Mucosa of gallbladder (tissue), 1 donor: ENCODE measurements at places on chromosomes 16 and 17.

GRCh38 chr17:56824503-56824902, 9.2 kb downstream of the C17orf67 start:
- no peak for DNase-seq

- DNase-seq, result no peak
Measured at GRCh38 chr17:64418506-64419339, 28.1 kb upstream of the PECAM1 start.

GRCh38 chr16:81554979-81555378, 110.4 kb downstream of the CMIP start:
- no peak for DNase-seq

DNA sequence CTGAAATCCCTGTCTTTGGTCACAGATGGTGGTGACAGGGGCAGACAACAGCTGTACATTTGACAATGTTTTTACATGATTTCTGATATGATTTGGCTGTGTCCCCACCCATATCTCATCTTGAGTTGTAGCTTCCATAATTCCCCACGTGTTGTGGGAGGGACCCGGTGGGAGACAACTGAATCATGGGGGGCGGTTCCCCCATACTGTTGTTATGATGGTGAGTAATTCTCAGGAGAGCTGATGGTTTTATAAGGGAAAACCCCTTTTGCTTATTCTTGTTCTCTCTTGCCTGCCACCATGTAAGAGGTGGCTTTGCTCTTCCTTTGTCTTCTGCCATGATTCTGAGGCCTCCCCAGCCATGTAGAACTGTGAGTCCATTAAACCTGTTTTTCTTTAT, 353.9 kb downstream of the CPPED1 start:
- DNase-seq, result no peak

GRCh38 chr17:74595037-74595750, 3.1 kb upstream of the CD300LD start:
- DNase-seq, result no peak

GRCh38 chr17:78105551-78105950, 23.0 kb downstream of the TMC6 start:
- DNase-seq, result no peak

- DNase-seq, result no peak
Measured at GRCh38 chr16:54503011-54503855, 216.6 kb upstream of the IRX3 start.

- DNase-seq, result no peak
Measured at GRCh38 chr16:80751167-80751566, 53.2 kb downstream of the CDYL2 start.

- no peak for DNase-seq
Measured at GRCh38 chr17:7560172-7561027, 1.3 kb upstream of the SENP3 start.

GRCh38 chr16:78504401-78504851, 405.0 kb downstream of the WWOX start:
- DNase-seq, result peak; percentile 34

- no peak for DNase-seq
Measured at GRCh38 chr16:964356-965035, 6.3 kb downstream of the LMF1 start.

DNA sequence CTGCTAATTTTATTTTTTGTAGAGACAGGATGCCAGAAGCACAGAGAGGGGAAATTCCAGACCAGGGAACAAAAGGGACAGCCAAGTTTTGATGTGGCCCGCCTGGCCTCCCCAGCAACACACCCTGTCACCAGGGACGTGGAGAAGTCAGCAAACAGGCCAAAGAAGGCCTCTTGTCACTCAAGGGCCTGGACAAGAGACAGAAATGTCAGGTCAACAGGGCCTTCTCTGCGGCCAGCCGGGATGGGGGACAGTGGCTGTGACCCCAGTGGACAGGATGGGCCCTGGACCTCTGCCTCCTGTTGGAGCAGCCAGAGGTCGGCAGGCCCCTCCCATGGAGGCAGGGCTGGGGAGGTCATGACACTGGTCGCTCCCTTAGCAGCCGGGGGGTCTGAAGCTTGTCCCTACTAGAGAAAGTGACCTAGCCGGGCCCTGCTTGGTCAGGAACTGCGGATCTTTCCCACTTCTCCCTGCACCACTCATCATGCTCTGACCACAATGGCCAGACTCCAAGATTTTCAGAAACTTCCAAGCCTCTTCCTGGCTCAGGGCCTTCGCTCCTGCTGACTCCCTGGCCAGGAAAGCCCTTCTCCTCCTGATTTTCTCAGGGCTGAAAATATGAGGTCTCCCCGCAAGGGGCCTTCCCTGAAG, 9.2 kb upstream of the TVP23A start:
- DNase-seq, result peak; percentile 74

GRCh38 chr16:49921791-49922456, 66.0 kb upstream of the ZNF423 start:
- peak; percentile 65 for DNase-seq

GRCh38 chr17:35630530-35631148, 43.5 kb downstream of the AP2B1 start:
- no peak for DNase-seq

DNA sequence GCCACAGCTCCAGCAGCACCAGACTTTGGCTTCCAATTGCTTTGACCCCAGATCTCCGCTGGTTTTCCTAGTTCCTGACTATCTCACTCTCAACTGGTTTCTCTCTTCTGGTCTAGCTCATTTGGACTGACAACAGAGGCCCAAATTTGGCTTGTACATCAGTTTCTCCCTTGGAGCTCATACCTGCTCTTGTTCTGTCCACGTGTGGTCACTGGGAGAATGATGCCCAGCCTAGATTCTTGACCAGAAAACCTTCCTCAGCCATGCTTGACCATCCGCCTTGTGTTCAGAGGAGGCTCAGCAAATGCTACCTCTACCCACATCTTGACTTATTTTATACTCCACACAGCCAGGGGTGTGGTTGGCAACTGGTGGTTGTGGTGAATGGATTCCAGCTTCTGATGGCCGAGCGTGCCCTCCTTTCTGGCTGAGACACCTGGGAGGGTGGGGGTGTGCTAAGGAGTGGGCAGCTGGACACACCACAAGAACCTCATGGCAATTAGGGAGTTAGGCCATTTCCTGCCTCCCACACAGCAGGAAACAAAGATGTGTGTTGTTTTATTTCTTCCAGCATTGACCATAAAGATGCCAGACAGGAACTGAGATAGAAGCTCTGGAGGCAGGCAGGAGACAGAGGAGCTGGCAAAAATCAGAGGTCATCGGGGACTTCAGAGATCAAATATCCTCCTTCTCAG, 93.8 kb upstream of the FAM20A start:
- DNase-seq, result no peak
